Activated T-helper 9 cell treated with anti-CD3 and anti-CD28 coated beads, Interleukin-2, amount 50 U/mL, for 16 hours (primary cell): ENCODE measurements at places on chromosomes 3 and 15.

DNA sequence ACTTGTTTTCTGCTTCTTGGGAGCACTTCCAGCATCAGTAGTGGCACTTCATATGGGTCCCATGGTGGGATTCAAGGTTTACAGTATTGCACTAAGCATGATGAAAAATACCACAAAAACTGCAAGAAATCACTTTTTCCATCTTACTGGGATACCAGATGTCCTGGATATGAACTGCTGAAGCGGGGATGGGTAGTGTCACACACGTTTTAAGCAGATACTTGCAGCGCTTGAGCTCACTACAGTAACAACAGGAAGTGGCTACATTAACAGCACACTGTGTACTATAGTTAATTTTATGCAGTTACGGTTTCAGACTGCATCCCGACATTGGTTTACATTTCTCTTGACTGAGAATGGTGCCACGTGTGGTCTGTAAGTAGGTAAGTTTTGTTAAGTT, 3.5 kb upstream of the ISG20 start:
- DNase-seq = no peak

DNA sequence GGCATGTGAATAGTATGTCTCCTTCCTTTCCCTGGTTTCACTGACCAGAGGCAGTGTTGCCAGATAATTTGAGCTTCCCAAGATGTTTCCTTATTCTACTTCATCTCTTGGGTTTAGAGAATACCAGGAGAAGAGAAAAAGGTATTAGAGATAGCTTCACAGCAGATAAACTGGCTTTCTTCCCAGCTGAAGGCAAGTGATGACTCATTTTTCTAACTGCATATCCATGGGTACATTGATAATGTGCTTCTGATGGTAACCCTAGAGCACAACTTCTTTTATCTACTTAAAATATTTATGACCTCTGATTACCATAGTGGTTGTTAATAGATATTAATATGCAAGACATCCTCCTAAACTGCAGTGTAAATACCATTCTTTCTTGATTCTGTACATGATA, 34.6 kb upstream of the CMTM8 start:
- DNase-seq = no peak

DNA sequence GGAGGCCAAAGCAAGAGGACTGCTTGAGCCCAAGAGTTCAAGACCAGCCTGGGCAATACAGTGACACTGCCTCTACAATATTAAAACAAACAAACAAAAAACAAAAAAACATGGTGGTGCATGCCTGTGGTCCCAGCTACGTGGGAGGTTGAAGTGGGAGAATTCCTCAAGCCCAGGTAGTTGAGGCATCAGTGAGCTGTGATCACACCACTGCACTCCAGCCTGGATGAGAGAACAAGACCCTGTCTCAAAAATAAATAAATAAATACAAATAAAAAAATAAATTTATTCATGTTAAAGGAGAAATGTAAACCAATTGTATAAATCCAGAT, 200.6 kb downstream of the BCHE start:
- DNase-seq = no peak

GRCh38 chr3:58824285-58824684, 157.7 kb upstream of the FAM3D start:
- DNase-seq = no peak

DNA sequence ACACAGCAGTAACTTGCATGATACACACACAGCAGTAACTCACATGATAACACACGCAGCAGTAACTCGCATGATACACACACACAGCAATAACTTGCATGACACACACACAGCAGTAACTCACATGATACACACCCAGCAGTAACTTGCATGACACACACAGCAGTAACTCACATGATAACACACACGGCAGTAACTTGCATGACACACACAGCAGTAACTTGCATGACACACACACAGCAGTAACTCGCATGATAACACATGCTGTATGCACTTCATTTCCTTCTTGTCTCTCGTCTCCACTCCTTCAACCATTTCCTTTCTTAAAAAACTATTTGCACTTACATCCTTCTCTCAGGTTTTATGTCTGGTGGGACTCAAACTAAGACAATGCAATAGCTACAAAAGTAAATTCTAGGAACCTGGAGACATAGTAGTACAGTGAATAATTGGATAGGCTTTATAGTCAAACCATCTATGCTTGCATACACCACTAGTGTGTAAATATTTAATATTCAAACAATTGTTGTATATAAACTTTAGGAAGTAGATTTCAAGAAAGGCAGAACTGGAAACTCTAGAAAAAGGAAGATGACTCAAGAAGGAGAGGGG, 130.8 kb downstream of the UACA start:
- DNase-seq = no peak

DNA sequence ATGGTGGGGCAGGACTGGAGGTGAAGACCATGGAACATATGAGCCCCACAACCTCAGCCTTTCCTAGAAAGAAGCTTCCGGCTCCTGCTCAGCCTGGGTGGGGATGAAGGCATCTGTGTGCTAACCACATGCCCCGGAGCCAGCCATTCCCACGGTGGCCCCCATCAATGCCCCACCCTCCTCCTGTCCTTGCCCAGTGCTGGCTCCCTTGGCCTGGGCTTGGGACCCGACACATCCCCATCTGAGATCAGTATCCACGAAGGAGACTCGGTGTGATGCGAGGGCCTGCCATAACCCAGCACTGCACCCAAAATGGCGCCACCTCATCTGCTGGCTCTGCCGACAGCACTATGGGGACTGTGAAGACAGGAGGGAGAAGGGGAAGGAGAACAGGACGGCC, 16.5 kb upstream of the PLXND1 start:
- DNase-seq = no peak

- DNase-seq = no peak
These were observed 49.6 kb downstream of the SMAD3 start for GRCh38 chr15:67114846-67115585.

DNA sequence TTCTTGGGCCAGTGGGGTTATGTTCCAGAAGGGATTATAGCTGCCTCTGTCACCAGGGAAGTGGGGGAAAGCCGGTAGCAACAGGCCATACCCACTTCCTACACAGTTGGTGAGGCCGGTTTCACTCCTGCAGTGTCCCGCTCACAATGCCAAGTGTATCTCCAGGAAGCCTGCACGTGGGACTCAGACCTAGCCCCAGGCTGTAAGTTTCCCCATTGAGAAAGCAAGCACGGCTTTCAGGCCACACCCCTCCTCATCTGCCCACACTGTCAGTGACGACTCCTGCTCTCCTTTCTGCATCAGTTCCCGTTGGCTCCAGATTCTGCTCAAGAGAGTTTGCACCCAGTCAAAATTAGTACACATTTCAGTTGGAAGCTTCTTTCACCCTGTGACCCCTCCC, 51.6 kb upstream of the CPOX start:
- DNase-seq = no peak

DNA sequence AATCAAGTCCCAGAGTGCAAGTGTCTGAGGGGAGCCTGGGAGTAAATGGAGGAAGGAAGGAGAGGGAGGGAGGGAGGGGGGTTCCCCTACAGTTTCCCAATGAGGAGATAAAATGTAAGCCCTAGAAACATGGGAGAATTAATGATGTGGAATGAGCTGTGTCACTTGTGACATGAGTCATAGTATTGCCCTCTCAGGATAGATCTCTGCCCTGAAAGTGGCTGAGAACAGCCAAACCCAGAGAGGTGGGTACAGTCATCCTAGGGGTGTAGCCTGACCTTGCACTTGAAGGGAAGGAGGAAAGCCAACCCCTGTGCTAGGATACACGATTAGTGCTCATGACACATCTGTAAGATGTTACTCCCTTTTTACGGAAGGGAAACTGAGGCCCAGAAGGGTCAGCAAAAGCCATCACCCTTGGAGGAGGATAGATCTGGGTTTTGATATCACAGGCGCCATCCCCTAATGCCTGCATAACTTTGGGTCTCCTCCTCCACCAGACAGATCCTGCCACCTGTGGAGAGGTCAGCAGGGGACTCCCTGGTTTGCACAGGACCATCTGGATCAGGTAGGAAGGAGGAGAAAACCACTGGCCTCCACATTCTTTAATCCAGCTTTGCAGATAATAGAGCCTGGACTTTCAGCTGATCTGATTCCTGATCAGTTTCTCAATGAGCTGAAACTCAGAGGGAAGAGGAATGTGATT, 23.1 kb upstream of the USP3 start:
- no peak for DNase-seq

- no peak for DNase-seq
These were observed 4.7 kb upstream of the DCBLD2 start for GRCh38 chr3:98906230-98906629.

GRCh38 chr3:23713641-23714040, 92.1 kb upstream of the UBE2E1 start:
- DNase-seq = no peak

- DNase-seq = no peak
These were observed 25.4 kb downstream of the ISG20 start for GRCh38 chr15:88664151-88664778.

DNA sequence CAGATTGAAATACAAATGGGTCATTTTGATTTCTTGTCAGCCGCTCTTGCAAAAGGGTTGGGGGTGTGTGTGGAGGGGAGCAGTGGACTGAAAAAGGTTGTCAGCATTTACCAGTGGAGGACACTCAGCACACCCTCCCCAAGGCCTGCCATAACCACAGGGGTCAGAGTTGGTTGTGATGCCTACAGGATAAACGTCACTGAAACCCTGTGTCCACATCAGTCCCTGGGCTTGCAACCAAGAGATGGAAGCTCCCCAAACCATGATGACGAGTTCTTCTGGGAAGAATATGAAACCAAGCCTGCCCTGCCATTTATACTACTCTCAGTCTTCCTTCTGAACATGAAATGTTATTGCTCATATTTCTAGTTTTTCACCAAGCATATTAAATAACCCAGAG, 54.0 kb upstream of the UMPS start:
- no peak for DNase-seq

DNA sequence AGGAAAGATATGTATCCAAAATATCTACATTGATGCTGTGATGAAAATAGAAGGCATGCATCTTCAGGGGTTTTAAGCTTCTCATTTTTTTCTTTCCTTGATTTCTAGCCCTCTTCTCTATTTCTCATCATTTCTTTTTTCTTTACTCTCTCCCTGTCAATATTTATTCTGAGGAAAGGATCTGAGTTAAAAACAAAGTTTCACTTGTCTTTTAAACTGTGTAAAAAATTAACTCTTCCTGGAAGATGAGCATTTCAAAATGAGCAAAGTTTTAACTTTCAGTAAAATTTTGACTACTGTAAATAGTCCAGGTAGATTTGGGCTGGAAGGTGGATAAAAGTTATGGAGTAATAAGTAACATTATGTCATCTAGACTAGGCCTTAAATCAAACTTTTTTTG, 500.2 kb upstream of the GBE1 start:
- DNase-seq = no peak

- DNase-seq = no peak
These were observed 167.5 kb downstream of the EBLN2 start for GRCh38 chr3:73228959-73229358.

- no peak for DNase-seq
These were observed 51.5 kb downstream of the PRKAR2A start for GRCh38 chr3:48795997-48796732.

GRCh38 chr3:132785292-132785691, 63.1 kb upstream of the NPHP3 start:
- DNase-seq = no peak

DNA sequence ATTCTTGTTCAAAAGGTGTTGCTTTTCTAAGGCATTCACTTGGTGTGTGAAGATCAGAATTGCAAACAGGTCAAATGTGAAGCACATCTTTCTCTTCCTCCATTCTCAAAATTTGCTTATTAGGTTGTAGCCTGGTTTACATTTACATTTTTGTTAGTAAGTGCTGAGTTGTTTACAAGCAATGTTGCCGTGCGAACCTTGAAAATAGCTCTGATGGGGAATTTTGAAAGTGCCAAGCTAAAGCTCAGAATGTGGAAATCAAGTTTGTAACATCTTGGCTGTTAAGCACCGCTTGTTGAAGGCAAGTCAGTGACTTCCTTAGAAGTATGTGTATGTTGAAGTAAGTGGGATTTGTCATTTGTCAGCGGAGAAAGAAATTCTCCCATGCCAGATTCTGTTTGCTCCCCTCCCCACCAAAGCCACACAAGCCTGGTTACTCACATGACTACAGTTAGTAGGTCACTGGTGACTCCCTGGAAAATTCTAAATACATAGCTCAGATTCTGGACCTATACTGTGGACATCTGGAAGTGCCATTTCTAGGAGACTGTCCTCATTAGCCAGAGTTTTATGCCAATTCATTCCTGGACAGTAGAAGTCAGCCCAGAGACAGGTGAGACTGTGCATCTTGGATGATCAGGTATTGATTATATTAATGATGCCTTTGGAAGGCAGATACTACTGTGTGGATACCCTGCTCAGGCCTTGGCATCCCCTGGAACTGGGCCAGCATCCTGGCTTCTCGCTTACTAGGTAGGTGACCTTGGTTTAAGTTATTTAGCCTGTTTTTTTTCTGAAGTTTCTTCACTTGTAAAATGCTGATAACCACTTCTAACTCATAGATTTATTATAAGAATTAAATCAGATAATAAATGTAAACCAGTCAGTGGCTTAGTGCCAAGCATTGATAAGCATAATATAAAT, 390.6 kb upstream of the SEMA6D start:
- no peak for DNase-seq

- no peak for DNase-seq
These were observed 92.0 kb downstream of the SYNPR start for GRCh38 chr3:63370094-63370493.

GRCh38 chr3:141795276-141795675, 32.1 kb downstream of the GRK7 start:
- DNase-seq = no peak

GRCh38 chr3:9158865-9159630, 90.4 kb downstream of the SRGAP3 start:
- no peak for DNase-seq

DNA sequence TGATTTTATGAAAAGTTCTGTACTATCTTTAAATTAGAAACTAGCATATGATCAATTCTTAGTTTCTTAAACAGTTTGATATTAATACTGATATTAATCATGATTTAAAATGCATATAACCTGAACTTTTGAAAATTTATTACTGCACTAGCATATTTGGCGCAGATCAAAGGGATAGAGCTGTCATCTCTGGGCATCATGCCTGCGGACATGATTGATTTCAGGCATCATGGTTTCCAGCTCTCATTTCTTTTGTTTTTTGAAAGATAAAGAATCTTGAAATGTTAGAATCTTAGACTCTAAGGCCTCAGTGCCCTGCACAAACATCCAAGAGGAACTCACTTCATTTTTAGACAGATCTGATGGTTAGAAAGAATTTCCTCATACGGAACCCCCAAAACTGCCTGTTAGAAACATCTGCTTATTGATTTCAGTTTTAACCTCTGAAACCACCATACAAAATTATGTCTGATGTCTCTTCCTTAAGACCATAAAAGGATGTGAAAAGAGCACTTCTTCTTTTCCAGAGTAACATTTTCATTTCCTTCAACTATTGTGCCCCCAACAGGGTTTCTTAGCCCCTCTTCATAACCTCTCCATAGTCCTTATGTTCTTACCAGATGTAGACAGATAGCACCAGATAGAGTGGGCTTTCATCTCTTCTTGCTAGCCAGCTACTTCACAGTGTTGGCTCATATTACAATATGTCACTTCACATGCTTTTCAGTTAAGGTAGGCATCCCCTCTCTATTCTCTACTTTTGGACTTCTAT, 110.8 kb downstream of the BBX start:
- no peak for DNase-seq

- DNase-seq = no peak
These were observed 150.6 kb downstream of the RAB11A start for GRCh38 chr15:66019826-66020398.

GRCh38 chr3:191316876-191317603, 12.2 kb upstream of the CCDC50 start:
- DNase-seq = no peak

GRCh38 chr15:72207558-72208085, 10.0 kb upstream of the GRAMD2A start:
- DNase-seq = no peak

- no peak for DNase-seq
These were observed 1030.9 kb downstream of the NAALADL2 start for GRCh38 chr3:175890066-175890465.
